ENCODE measurements at places on chromosomes 2 and 18. TPM values are rescaled to one million over a fixed set of nuclear protein-coding genes. Genes with fewer than 3 reads are reported as not detected.

DNA sequence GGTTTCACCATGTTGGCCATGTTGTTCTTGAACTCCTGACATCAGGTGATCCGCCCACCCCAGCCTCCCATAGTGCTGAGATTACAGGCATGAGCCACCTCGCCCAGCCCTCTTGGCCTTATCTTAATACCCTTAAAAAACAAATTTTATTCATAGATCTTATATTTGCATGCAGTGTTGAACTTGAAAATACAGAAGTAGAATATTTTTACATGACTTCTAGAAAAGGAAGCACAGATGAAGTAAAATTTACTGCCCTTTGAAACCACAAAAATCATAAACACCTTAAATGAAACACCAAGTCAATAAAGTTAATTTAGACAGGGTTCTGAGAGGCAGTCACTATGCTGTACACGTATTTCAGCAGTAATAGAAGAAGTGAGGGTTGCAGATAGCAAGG is 145.7 kb downstream of the CERS6 start:
- DNase-seq: no peak

Gene MAL
- total RNA-seq: not detected

DNA sequence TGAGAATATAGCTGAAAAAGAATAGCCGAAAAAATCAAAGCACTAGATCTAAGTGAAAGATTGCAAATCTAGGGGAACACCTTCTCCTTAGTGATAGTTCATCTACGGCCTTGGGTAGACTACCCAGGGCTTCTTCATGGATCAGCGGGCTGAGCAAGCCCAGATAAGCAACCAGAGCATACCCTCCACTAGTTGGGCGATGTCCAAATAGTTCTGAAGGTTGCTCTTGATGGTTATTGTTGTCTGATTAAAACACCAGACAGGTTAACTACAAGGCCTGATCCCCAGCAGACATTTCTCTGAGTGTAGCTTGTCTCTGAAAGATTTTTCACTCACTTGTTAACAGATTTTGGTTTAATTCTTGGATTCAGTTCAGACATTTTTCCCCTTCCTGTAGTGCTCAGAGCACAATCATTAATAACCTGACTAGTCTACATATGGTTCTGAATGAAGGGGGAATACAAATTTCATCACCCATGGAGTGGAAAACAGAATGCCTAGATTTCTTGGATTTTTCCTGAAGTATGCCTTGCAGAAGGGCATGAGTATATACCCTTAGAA is 99.6 kb downstream of the BABAM2 start:
- DNase-seq: peak; percentile 7

Gene CPLX4
- not detected for total RNA-seq

DNA sequence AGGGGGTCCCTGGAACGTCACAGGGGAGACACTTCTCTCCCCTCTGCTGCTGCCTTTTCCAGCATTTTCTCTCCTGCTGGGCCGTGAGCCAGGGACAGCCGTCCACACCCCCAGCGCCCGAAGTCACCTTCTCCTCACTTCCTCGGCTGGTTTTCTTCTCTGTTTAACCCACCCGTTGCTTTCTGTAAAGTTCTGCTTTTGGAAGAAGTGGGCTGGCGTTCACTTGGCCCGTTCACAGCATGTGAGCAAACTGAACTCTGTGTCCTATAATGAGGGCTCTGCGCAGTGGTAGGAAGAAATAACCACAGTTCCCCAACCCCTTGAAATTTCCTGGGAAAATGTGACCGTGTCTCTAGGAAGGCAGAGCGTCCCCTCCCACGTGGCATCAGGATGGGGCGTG is 187.0 kb upstream of the HDAC4 start:
- DNase-seq: no peak

Gene SPP2
- total RNA-seq: not detected

Gene IL1F10
- not detected for total RNA-seq

Gene TMEM182
- total RNA-seq: 0.95 TPM

DNA sequence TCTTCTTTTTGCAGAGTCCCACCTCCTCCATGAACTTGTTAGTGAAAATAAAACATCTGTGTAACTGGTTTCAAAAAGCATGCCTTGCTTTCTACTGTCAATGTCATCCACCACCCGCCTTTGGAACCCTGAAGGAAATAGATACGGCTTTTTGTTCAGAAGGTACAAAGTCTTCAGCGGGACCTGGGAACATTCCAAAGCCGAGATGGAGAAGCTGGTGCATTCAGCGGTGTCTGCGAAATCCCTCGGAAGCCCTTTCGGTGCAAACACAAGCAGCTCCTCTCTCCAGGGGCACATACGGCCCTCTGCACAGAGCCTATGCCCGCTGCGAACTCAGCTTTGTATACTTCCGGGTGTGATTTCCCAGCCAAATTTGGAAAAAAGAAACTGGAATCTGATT is 555.8 kb upstream of the SALL3 start:
- DNase-seq: no peak

- no peak for DNase-seq
These were observed 15.5 kb upstream of the ARHGAP28 start for GRCh38 chr18:6714010-6714409.

DNA sequence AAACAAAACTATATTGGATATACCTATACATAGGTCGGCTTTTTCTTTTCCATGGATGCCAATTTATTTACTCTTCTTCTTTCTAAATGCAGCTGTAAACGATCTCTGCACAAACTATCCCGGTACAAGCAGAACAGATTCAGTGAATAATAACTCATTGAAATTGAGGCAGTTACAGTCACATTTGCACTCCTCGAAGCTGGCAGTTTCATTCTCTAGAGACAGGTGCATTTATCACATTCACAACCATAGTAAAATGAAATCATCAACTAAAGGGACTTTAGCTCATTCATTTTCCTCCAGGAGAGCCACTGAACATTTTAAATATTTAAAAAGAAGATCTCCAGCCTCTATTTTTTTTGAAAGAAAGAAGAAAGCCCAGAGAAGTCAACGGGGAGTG is 551.7 kb downstream of the LRP1B start:
- DNase-seq: no peak

Gene EVA1A
- 59.7 TPM for total RNA-seq

Gene RNF144A
- 28.8 TPM for total RNA-seq

Gene SCN3A
- not detected for total RNA-seq

GRCh38 chr18:45978084-45978483 is 11.0 kb upstream of the EPG5 start:
- DNase-seq: no peak

Gene PLCL1
- total RNA-seq: 3.4 TPM

- no peak for DNase-seq
These were observed 1135.1 kb upstream of the CRIM1 start for GRCh38 chr2:35220461-35220860.

Gene CTNNA2
- total RNA-seq: not detected

Gene FLACC1
- total RNA-seq: 1.4 TPM

Gene SLC16A14
- 0.22 TPM for total RNA-seq

Gene ERFE
- total RNA-seq: 1.2 TPM

GRCh38 chr2:231342061-231342711 is 53.3 kb upstream of the B3GNT7 start:
- DNase-seq: no peak

- DNase-seq: no peak
These were observed 207.2 kb downstream of the VAPA start for GRCh38 chr18:10121028-10121427.

DNA sequence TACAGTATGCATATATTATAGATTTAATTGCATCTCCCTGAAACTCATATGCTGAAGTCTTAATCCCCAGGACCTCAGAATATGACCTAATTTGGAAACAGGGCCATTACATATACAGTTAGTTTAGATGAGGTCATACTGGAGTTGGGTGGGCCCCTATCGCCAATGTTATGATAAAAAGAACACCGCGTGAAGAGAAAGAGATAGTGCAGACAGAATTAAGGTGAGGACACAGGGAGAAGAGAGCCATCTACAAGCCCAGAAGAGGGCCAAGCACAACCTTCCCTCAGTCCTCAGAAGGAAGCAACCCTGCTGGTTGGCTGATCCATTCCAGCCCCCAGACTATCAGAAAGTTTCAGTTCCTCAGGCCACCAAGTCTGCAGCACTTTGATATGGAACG is 311.9 kb upstream of the RAB6C start:
- DNase-seq: no peak

DNA sequence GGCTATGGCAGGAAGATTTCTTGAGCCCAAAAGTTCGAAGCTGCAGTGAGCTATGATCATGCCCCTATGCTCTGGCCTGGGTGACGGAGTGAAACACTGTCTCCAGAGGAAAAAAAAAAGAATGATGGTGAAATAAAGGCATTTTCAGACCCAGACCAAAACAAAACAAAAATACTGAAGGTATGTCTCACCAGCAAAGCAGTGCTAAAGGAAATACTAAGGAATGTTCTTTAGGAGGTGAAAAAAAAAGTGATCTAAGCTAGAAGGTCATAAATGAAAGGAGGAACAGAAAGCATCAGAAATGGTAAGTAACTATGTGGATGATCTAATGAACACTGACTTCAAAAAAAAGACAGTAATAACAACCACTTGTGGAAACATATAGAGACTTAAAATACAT is 18.7 kb downstream of the SS18 start:
- DNase-seq: no peak

GRCh38 chr18:28504066-28504465 is 327.1 kb upstream of the CDH2 start:
- DNase-seq: no peak

Gene WDR43
- total RNA-seq: 60.6 TPM

DNA sequence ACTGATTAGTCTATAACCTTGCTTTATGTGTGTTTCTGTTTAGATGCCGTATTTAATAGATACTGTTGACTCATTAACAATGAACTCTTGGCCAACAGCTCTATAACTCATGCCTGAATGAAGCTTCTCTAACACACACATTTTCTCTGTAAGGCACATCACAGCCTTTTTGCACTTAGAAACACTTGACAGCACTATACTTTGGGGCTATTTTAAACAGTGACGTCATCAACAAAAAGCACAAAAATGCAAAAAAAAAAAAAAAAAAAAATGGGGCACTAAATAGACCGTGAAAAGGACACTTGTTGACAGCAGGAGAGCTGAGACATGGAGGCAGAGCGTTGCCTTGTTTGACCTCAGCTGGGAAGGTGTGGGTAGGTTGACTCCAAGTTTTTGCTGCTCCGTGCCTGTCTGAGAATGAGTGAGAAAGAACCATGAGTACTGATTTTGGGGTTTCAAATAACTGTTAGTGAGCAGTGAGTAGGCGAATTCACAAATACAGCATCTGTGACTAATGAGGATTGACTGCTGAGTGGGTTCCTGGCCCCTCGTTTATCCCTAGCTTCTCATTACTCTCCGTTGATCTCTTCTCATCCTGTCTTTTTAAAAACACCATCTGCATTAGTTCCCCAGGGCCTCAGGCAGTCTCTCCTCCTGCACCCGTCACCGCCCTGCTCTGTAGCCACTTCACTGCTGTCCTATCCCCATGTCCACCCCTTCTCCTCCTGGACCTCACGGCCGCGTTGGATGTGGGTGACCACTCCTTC is 24.4 kb downstream of the SPP2 start:
- no peak for DNase-seq

Gene TRIM54
- total RNA-seq: 0.51 TPM

- DNase-seq: no peak
These were observed 30.8 kb downstream of the DDX18 start for GRCh38 chr2:117845304-117845703.

DNA sequence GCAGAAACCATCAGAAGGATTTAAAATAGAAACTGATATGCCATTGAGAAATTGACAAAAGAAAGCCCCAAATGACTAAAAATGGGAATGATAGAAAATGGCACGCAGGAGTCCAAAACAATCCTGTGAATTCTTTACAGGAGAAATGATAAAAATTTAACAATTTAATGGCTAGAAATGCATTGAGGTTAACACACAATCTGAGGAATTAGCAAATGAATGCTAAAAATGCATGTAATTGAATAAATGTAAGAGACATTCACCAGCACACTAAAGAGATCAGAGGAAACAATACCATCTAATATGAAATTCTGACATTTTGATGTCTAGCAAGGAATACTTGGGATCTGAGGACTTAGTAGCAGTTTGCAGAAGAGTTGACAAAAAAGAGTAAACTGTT is 37.0 kb downstream of the MARCHF4 start:
- no peak for DNase-seq

Gene ORC2
- 34.0 TPM for total RNA-seq

GRCh38 chr2:73827018-73827417 is 1.7 kb upstream of the STAMBP start:
- peak; percentile 30 for DNase-seq

Gene REG1B
- not detected for total RNA-seq

Gene FOXI3
- not detected for total RNA-seq

GRCh38 chr2:60849187-60849586 is 32.2 kb upstream of the REL start:
- no peak for DNase-seq

DNA sequence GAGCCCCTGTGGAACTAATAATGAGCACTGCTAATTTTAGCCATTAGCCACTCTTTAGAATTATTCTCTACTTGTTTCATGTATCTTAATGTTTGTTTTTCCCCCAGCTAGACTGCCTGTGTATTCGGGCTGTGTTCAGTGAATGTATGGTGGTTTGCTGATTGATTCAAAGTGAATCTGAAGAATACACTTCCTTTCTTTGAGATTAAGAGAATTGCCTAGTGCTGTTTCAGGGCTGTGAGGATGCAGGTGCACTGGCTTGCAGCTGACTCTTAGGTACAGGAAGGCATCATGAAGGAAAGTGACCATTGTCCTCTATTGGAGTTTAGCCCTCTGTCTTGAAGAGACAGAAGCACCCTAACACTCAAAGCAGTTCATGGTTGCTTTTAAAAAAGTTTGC is 138.7 kb downstream of the CERS6 start:
- DNase-seq: no peak

Gene RETREG2
- 59.5 TPM for total RNA-seq

Gene ASNSD1
- 41.9 TPM for total RNA-seq

Gene MFSD2B
- 0.82 TPM for total RNA-seq

DNA sequence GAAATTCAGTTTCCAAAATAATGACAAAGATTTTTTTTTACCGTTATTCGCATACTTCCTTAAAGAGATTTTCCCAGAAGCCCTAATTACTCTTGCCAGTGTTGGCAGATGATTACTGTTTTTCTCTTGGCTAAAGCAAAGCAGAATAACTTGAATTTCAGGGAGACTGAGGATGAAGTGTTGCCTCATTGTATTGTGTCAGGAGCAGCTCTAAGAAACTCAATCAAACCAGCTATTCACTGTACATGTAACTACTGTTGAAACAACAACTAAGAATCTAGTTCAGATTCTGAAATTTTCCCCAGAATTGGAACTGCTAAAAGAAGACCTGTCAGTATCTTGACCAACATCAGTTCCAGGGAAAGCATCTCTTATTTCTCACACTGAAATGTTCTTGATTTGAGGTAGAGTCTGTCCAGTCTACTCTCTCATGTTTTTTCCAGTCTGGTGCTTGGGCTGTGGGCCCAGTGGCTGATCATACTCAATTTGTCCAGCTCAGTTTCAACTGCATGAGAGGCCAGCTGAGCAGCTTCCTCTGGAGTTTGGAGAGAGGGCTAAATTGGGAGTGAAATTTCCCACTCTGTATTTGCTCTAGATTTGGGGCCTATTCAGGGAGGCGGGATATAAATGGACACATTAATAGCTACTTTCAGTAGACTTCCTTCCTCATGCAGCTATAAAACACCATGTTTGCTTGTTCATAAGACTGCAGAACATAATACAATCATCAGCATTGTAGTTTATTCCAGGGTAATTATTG is 78.5 kb downstream of the PPP1R1C start:
- no peak for DNase-seq

Measured in endothelial cell of umbilical vein (primary cell).